ENCODE measurements at places on chromosomes 3 and 15. TPM values are rescaled to one million over a fixed set of nuclear protein-coding genes. Genes with fewer than 3 reads are reported as not detected.

IL17RD gene
- 2.7 TPM for total RNA-seq

FAM240A gene
- total RNA-seq: not detected

ADAMTS7 gene
- total RNA-seq: 8.1 TPM

KY gene
- 0.11 TPM for total RNA-seq

GNAT1 gene
- not detected for total RNA-seq

IQCH gene
- total RNA-seq: 1.0 TPM

FHIT gene
- total RNA-seq: 7.1 TPM

DNA sequence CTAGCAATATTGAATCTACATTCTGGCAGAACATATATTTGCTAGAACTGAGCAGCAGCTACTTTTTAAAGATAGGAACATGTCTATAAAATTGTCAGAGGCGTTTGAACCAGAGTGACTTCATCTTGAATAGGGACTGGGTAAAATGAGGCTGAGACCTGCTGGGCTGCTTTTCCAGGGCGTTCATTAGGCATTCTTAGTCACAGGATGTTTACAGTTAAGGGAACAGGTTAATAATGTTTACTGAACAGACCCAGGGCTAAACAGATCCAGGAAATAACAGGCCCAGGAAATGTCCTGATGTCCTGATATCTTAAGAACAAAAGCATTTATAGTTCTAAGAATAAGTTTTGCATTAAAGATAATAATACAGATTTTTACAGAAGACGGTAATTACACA is 34.5 kb upstream of the B3GALNT1 start:
- DNase-seq: no peak

DNA sequence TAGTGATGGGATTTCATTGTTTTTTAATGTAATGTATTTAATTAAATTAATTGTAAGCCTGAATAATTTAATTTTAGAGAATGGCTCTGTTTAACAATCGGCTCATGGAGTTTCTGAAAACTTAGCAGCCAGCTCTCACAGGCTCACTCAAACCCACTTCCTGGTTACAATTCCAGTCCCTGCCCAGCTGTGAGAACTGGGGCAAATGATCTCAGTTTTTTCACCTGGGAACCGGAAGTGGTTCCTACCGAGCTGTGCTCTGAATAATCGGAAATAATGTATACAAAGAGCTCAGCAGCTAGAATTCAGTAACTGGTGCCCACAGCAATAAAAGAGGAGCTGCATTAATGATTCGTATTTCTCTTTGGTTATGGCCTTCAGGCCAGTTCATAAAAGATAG is 244.3 kb upstream of the MCTP2 start:
- no peak for DNase-seq

- DNase-seq: no peak
These were observed 86.6 kb downstream of the CHRD start for GRCh38 chr3:184466413-184466960.

DNA sequence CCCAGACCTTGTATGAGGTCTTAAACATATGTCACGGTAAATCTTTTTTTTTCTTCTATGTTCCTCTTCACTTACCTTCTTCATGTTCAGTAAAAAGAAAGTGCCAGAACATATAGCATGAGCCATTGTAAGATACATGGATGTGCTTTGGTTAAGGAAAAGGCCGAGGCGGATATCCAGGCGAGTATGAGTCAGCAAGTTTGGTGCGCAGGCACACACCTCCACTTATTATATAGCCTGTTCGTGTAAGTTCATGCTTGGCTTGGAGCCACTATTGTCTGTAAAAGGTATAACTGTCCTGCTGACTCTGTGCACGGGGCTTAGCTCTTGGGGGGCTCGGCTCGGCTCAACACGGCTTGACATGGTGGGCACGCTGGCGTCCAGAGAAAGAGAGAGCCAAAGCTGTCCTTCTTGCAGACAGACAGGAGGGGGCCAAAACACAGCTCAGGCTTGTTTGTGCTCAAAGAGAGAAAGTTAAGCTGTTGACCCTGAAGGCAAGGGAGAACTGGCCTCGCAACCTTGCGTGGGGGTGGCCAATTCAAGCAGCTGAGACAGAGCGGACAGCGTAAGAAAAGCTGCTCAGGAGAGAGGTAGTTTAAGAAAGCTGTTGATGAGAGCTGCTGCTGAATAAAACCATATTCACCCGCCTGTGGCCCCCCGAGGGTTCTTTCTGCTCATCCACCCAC is 251.2 kb downstream of the SLC9A9 start:
- DNase-seq: no peak

DNA sequence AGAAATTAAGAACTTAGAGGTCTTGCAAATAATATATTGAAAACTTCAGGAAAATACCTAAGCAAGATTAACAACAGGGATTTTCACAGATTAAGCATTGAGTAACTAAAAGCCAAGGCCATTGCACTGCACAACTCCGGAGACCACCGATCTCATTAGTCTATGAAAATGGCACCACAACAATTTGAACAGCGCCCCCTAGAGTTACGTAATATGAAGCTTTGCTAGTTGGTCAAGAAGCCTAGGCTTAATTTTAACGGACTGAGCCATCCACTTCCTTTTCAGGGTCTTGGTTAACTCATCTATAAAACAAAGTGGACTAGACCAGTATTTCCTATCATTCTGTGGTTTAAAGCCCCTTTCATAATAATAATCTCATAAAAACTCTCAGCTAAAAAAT is 24.8 kb downstream of the TMEM212 start:
- no peak for DNase-seq

DNA sequence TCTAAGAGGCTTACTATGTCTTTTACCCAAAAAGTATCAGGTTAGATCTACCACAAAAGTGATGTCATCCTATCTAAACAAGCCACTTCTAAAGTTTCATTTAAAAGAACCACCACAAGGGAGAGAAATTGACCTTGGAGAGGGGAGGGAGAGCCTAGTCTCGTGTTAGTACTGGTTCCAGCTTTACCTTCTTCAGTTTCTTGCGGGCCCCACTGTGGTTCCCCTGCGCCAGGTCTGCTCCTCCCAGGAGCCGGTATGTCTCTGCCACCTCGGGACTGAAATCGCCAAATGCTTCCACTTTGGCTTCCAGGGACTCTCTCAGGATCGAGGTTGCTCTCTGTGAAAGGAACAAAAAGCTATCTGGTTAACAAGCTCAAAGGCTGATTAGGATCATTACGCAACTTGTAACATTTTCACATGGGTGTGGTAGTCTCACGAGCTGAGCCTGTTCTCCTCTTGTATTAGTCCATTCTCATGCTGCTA is 51.1 kb downstream of the SYNM start:
- DNase-seq: no peak

DNA sequence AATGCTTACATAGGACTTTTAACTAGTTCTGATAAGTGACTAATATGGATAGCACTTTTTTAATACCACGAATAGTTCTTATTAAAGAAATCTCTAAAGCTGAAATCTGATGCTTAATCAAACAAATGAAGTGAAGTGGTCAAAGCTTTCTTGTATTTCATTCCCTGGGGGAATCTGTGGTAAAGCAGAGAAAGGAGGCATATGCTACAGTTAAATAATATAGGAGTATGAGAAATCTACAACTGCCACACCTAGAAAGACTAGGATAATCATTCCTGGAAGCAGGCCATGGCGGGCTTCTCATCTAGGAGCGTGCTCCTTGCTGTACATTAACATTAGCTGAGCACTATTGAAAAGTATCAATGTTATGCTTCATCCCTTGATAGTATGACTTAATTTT is 835.7 kb downstream of the OTOL1 start:
- no peak for DNase-seq

- no peak for DNase-seq
These were observed 23.0 kb downstream of the ACSBG1 start for GRCh38 chr15:78211189-78211921.

DNA sequence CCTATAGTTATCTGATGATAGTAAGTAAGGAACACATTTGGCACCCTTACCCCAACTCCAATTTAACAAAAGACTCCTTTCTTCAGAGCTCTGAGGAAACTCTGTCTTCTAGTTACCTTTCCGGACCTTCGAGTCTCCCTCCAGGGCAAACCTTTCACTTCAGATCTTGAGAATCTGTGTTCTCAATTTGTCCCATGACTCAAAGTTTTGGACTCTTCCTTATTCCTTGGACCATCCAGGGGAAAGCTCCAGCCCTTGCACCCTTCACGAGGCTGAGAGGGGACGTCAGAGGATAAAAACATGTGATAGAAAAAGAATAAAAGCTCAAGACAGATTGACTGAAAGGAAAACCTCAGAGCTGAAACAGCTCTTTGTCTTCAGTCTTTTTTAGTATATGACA is 76.9 kb downstream of the CTNNB1 start:
- no peak for DNase-seq

- DNase-seq: no peak
These were observed 96.0 kb downstream of the TBC1D2B start for GRCh38 chr15:77981281-77982126.

DNA sequence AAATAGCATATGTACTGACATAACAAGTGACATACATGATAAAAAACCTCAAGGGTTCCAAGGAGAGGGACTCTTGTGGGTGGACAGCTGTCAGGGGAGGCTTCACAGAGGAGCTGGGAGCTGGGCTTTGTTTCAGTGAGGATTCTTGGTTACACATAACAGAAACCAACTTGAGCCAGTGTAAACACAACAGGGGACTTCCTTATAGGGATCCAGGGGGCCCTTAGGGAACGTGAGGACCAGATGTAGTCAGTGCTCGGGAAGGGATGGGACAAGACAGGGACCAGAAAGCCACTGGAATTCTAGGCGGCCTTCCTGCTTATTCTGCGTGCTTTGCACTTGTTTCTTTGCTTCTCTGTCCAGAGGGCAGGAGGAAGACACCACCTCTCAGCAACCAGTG is 34.9 kb downstream of the SNAPC5 start:
- no peak for DNase-seq

GRCh38 chr15:64566629-64567427 is 106.5 kb downstream of the ZNF609 start:
- DNase-seq: no peak

GRCh38 chr3:144018776-144019175 is 47.2 kb downstream of the DIPK2A start:
- DNase-seq: no peak

- no peak for DNase-seq
These were observed 31.3 kb upstream of the CCDC54 start for GRCh38 chr3:107345822-107346405.

GRCh38 chr15:91209726-91210125 is 109.7 kb downstream of the SV2B start:
- DNase-seq: no peak

DNA sequence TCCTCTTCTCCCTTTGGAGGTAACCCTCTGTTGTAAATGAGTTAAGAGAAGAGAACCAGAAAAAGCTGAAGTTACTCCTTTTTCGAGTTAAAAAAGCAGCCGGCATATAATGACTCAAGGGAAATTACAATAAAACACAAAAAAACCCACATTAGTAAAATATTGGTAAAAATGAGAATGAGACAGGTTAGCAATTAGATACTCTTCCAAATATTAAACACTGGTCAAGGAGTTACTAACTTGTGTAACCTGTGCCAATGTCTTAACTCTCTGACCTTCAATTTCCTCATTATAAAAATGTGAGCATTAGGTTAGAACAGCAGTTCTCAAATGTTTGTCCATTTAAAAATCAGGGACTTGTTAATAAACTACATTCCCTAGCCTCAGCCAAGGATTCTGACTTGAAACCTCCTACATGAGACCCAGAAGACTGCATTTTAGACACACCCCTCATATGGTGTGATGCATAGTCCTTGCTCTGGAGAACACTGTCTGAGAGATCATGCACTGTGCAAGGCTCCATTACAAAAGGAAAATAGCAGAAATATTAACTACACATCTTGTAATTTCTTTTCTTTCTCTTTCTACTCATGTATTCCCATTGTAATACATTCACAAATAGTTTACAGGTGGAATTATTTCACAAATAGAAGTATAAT is 42.7 kb upstream of the TOP2B start:
- DNase-seq: no peak

- no peak for DNase-seq
These were observed 35.9 kb downstream of the EIF4E3 start for GRCh38 chr3:71689291-71689690.

- DNase-seq: no peak
These were observed 2.7 kb downstream of the SPESP1 start for GRCh38 chr15:68933001-68933400.

GRCh38 chr3:94349310-94349878 is 286.5 kb downstream of the NSUN3 start:
- no peak for DNase-seq

GRCh38 chr3:27666272-27666671 is 55.9 kb downstream of the EOMES start:
- DNase-seq: no peak

- no peak for DNase-seq
These were observed 287.8 kb upstream of the MCTP2 start for GRCh38 chr15:93943586-93943985.

- no peak for DNase-seq
These were observed 37.1 kb downstream of the ZIC4 start for GRCh38 chr3:147369231-147369630.

- DNase-seq: no peak
These were observed 43.4 kb upstream of the APEH start for GRCh38 chr3:49630784-49631183.

DNA sequence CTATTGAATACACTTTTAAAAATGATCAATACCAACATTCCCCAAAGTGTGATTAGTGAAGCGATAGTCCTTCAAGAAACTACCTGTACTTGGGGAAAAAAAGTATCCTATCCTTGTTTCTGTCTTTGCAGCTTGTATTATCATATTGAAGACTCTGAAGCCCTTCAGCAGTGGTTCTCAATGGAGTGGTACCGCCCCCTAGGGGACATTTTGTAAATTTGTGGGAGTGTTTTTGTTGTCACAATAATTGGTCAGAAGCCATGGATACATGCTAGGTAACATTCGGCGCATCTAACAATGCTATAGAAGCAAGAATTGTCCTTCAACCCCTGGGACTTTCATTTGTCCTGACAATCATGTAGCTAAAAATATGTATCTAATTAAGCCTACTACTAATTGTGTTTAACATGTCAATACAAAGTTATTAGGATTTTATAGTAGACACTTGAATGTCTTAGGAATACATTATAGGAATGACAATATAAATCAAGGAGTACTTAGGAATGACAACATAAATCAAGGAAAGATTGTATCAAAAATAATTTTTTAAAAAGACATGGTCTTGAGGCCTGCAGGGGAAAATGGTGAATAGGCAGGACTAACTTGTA is 53.7 kb downstream of the NMD3 start:
- no peak for DNase-seq

- no peak for DNase-seq
These were observed 22.9 kb downstream of the BTLA start for GRCh38 chr3:112476346-112476745.

- no peak for DNase-seq
These were observed 280.7 kb upstream of the TLE3 start for GRCh38 chr15:70378126-70379031.

- DNase-seq: no peak
These were observed 48.8 kb upstream of the HEG1 start for GRCh38 chr3:125104639-125105038.

Measured in upper lobe of left lung (tissue), 6 donors.